ENCODE measurements at places on chromosomes 3 and 15.

DNA sequence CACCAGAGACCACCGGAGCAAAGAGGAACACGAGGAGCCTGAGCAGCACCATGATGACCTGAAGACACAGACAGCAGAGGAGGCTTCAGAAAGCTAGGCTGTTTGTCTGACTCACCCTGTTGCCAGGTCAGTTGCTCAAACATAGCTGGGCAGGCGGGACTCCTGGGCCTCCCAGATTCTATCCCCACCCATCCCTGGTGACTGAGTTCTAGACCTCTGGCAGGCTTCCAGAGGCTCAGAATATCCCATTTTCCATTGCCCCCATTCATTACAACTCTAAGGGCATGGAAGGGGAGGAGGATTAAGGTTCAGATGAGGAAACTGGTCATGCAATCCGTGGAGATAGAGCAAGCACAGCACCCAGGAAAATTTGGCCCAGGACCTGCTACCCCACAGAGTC, at the start of gene CDHR4:
CDHR4 (minus strand) TSS at position 113 of the 400 bp plus-strand sequence; CDS start at position 52, 61 bp downstream.
- no peaks in the 10 kb centered on the region for H3K36me3 ChIP-seq
- H3K4me1 ChIP-seq: no peaks in the 10 kb centered on the region
- no peaks in the 10 kb centered on the region for H3K27me3 ChIP-seq

GRCh38 chr15:38247336-38247735, 5.3 kb upstream of the SPRED1 start:
- H3K4me3 ChIP-seq: no peak overlapping the region
- DNase-seq: no peak
- H3K4me1 ChIP-seq: no peaks in the 10 kb centered on the region

DNA sequence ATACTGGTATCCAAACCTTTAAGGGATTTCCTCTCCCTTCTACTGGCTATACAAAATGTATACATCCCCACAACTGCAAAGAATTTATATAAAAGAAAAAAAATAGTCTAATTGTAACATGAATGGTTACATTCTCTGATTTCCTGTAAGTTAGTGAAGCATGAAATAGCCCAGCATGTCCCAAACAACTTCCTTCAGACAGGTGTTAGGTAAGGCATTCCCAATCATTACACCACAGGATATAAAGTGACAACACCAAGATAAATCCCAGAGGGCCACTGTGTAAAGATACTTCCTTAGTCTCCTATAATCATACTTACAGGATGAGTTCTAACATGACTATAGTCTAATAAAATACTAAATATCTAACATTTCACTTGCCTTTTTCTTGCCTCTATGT, 7.6 kb downstream of the CMTM6 start:
- no peak overlapping the region for H3K4me3 ChIP-seq
- H3K4me1 ChIP-seq: no peaks in the 10 kb centered on the region
- no peaks in the 10 kb centered on the region for H3K27me3 ChIP-seq
- no peak overlapping the region for H3K27ac ChIP-seq

- no peaks in the 10 kb centered on the region for H3K36me3 ChIP-seq
- no peak overlapping the region for H3K27ac ChIP-seq
- H3K27me3 ChIP-seq: no peaks in the 10 kb centered on the region
- H3K4me1 ChIP-seq: peaks cover 43% of the 10 kb centered on the region
- DNase-seq: no peak
- no peak overlapping the region for H3K4me3 ChIP-seq
Observed at GRCh38 chr3:123419850-123420297, 29.0 kb downstream of the ADCY5 start.

- no peak for DNase-seq
- no peak overlapping the region for H3K4me3 ChIP-seq
- H3K27ac ChIP-seq: no peak overlapping the region
- H3K27me3 ChIP-seq: no peaks in the 10 kb centered on the region
- H3K36me3 ChIP-seq: no peaks in the 10 kb centered on the region
- H3K4me1 ChIP-seq: no peaks in the 10 kb centered on the region
Observed at GRCh38 chr3:120622870-120623726, 27.0 kb downstream of the NDUFB4 start.

- H3K27ac ChIP-seq: no peak overlapping the region
- peaks cover 13% of the 10 kb centered on the region for H3K4me1 ChIP-seq
- no peaks in the 10 kb centered on the region for H3K36me3 ChIP-seq
- no peaks in the 10 kb centered on the region for H3K27me3 ChIP-seq
- no peak overlapping the region for H3K4me3 ChIP-seq
Observed at GRCh38 chr3:48475188-48475587, 28.7 kb downstream of the ATRIP start.

Measured in Peyer's patch (tissue), 4 donors.